ENCODE measurements at places on chromosomes 7 and 10.
A peak's percentile ranks its signal among the peaks of the same experiment; 100 is the strongest.

DNA sequence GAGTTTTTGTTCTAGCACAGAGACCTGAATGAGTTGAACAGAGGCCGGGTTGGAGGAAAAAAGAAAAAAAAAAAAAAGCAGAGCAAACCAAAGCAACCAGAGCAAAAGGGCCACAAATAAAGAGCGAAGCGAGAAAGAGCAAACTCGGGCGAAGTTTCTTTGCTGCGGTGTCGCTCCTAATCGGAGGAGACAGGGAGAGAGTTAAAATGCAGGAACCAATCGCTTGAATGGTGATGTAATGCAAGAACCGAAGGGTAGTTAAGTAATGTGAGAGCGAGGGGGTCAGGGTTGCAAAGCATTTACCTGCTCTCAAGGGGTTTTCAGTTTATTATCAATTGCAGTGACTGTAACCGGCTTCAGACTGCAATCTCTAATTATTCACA, 271.7 kb downstream of the TRIL start:
- no peak for DNase-seq

- no peak for DNase-seq
Observed at GRCh38 chr10:79056361-79056735, 12.4 kb upstream of the ZMIZ1 start.

- no peak for DNase-seq
Observed at GRCh38 chr10:108005627-108006026, 841.1 kb upstream of the SORCS1 start.

GRCh38 chr10:78065611-78066010, 31.9 kb downstream of the RPS24 start:
- no peak for DNase-seq

GRCh38 chr10:93856349-93857145, 37.2 kb upstream of the SLC35G1 start:
- no peak for DNase-seq

DNA sequence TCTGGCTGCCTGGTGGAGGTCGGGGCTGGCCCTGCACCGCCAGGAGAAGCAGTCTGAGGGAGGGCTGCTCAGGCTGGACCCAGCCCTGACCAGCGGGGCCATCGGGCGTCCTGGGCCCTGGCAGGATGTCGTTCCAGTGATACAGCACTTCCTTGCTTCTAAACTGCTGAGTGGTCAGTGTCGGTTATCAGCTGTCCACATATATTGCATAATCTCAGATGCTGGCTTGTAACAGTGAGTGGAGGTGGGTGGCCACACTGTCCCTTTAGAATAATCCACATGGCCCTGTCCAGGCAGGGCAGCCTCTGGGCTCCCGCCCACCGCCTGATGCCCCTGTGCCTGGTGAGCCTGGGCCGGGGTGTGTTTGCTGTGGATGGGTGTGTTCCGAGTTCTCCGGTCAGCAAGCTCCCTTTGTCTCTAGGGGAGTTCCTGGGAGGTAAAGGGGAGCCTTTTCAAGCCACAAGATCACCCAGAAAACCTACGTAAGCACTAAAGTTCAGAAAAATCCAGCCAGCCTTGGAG, 86.1 kb downstream of the LHPP start:
- DNase-seq: no peak

DNA sequence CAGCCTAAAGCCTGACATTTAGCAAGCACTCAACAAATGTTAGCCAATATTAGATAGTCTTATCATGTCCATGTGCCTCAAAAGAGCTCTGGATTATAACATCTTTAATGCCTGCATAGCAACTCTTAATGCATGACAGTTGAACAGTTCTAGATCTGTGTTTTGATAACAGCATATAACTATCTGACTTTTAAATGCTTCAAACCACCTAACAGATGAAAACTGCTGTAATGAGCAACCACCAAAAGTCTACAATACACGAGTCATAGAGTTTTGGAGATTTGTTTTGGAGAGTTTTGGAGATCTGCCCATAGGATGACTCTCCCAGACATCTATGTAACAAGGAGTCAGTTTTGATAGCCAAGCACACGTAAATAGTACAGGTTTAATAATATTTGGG, 227.3 kb downstream of the TWIST1 start:
- DNase-seq: no peak

GRCh38 chr7:11910253-11910652, 78.3 kb upstream of the THSD7A start:
- no peak for DNase-seq

DNA sequence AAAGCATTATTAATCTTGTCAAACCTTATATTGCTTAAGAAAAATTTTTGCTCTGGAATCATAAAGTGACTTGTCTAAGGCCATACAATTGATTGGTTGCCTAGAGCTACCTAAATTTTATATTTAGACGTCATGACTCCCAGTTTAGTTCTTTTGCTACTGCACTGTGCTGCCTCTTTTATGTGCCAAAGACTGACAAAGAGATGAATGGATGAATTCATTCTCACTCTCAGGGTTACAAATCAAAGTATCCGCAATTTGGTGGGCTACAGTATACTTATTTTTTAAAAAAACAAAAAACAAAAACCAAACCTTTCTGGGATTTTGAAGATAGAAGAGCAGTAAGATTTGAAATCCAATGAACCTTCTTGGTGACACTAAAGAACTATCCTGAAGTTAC, 27.7 kb upstream of the TMEM229A start:
- DNase-seq: no peak

DNA sequence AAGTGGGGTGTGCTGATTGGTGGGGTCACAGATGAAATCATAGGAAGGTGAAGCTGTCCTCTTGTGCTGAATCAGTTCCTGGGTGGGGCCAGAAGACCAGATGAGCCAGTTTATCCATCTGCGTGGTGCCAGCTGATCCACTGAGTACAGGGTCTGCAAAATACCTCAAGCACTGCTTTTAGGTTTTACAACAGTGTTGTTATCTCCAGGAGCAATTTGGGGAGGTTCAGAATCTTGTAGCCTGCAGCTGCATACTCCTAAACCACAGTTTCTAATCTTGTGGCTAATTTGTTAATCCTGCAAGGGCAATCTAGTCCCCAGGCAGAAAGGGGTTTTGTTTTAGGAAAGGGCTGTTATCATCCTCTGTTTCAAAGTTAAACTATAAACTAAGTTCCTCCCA, 17.0 kb upstream of the IFRD1 start:
- no peak for DNase-seq

DNA sequence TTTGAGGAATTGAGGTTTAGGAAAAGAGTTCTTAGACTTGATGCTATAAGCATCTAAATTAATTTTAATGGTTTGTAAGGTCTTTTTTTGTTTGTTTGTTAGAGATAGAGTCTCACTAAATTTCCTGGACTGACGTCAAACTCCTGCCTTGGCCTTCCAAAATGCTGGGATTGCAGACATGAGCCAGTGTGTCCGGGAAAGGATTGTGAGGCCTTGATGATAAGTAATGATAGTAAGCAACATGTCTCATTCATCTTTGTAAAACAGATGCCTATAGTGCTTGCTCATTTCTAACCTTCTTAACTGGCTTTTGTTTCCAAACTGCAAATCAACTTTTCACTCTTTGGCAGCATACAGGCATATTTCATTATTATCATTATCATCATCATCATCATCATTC, 176.0 kb upstream of the KCND2 start:
- DNase-seq: no peak

- DNase-seq: no peak
Observed at GRCh38 chr7:2474224-2474623, 2.0 kb downstream of the GRIFIN start.

GRCh38 chr10:77251297-77252013, 386.2 kb downstream of the KCNMA1 start:
- DNase-seq: no peak

DNA sequence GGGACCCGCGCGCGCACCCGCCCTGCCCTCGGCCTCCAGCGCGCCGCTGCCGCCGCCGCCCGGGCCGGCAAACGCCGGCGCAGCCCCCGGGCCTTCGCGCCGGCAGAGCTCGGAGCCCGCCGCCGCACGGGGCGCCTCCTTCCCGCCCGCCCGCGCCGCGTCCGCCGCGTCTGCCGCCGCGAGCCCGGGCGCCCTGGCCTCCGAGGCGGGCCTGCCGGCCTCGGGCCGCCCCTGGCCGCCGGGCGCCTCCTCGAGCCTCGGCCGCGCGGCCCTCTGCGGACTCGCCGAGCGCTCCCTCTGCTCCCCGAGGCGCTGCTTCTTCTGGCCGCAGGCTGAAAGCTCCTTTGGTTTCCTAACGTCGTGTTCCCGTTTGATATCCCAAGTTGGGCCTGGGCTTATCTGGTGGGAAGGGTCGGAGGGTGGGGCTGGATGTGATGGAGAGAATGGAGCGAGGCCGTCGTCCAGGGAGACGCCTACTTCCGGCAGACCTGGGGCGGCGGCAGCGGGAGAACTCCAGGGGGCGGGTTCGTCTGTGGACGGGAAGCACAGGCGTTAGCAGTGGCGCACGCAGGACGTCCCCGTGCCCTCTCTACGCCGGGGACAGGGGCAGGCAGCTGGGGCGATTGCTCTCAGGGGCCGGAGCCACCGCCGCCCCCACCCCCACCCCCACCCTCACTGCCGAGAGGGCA, 221.0 kb downstream of the PHTF2 start:
- DNase-seq: peak; percentile 26

DNA sequence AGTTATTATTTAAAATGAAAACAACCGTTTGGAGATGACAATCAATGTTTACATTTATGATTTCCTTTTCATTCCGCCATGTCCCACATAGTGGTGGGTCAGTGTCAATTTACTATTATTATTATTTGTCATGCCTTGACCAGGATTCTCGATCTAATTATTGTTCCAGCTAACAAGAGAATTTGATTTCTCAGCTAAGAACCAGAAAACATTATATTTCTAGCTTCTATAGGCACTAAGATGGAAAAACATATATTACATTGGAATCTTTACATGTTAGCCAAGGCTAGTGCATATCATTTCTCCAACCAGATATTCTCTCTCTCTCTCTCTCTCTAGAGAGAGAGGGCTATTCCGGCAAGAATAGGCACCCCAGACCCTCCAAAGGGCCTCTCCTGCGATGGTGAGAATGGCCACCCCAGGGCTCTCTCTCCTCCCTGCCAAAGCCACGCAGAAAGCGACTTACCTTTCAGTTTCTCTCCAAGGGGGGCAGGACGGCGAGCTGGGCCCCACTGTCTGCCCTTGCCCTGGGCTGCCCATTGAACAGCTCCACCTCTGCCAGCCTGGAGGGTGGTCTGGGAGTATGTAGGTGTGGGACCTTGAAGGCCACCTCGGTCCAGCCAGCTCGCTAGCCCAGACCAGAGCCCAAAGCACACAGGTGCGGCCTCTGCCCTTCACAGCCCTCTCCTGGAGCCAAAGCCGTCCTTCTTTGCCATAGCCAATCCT, 2.4 kb downstream of the HOXA3 start:
- no peak for DNase-seq

- no peak for DNase-seq
Observed at GRCh38 chr7:92523110-92523509, 5.2 kb downstream of the PEX1 start.

- DNase-seq: no peak
Observed at GRCh38 chr7:110772615-110773014, 318.3 kb upstream of the LRRN3 start.

DNA sequence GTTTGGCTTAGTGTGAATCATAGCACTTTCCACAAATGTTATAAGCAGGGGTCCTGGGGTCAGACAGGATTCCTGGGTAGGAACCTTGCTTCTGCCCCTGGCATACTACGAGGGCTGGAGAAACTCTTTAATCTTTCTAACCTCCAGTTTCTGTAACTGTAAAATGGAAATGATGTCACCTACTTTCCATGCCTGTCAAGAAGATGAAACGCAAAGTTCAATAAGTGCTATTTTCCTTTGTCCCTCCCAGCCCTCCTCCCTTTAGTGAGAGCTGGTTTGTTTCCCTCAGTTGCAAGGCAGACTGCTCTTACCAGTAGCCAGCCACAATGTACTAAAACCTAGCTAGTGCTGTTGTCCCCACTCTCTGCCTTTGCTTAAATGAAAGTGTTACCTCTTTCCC, 117.1 kb upstream of the HPS1 start:
- no peak for DNase-seq

- no peak for DNase-seq
Observed at GRCh38 chr7:106621393-106622132, 39.4 kb downstream of the CCDC71L start.

GRCh38 chr7:105277341-105277740, 111.4 kb downstream of the SRPK2 start:
- no peak for DNase-seq

DNA sequence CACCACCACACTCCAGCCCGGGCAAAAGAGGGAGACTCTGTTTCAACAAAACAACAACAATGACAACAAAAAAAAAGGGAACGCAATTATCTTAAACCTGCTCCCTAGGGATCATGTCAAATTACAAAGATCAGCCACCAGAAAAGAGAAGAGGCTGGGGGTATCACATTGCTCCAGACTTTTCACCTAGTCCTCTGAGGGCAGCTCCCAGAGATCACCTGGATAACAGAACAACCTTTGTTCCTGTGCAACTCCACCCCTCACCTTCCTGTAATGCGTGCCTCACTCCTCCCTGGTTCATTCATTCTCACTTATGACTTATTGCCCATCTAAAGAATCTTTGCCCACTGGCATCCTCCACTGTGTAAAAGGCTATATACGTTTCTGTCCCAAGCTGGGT, 31.8 kb downstream of the SVOPL start:
- DNase-seq: no peak

GRCh38 chr7:5248201-5248885, 34.4 kb upstream of the SLC29A4 start:
- DNase-seq: no peak

DNA sequence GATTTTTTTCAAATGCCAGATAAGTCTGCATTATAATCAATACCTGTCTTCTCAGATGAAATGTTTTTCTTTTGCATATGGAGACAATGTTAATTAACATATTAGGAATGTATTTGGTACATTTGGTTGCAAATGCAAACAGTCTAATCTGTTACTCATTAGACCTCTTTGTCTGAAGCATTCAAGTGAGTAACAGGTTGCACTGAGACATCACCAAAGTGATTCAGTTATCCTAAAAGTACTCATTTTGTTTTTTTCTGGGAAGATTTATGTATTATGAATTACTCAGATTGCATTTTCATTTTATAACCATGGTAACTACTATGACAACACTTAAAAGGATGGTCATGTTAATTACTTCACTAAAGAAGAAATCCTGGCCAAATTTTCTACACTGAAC, 513.6 kb downstream of the HTR7 start:
- no peak for DNase-seq

- no peak for DNase-seq
Observed at GRCh38 chr10:88163572-88163971, 300.1 kb downstream of the PTEN start.

GRCh38 chr10:119706521-119707278, 19.1 kb upstream of the INPP5F start:
- DNase-seq: no peak

GRCh38 chr10:51139176-51139575, 64.9 kb downstream of the PRKG1 start:
- DNase-seq: no peak

DNA sequence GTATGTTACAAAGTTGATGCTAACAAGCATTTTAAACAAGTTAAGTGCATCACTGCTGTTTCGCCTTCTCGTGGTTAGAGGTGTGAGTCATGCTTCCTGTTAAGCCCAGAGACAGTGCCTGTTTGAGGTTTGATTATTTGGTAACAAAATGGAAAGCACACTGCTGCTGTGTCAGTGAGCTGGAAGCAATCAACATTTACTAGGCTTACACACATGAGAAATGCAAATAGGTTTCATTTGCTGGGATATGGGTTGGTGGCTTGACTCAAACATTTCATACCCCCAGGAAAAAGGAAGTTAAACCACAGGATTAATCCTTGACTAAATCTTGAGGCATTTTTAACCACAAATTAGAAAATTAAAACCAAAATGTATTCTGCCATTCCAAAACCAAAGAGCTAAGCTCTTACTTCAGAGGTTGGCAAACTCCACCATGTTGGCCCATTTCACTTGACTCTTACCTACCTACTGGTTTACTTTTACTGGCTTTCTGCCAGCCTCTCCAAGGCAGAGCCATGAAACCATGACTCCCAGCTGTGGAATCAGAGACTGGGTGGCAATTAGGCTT, 139.2 kb downstream of the ETV1 start:
- peak; percentile 71 for DNase-seq

Measured in central memory CD4-positive, alpha-beta T cell (primary cell).